Stimulated activated CD4-positive, alpha-beta T cell treated with anti-CD3 and anti-CD28 coated beads, TNF-alpha, amount 100 ng/mL, for 24 hours (primary cell): ENCODE measurements at places on chromosomes 13 and 19.

- DNase-seq = no peak
These were observed 8.9 kb upstream of the TRPC4 start for GRCh38 chr13:37878496-37878895.

- DNase-seq = no peak
These were observed 39.5 kb downstream of the ZNF536 start for GRCh38 chr19:30411714-30412113.

GRCh38 chr19:45125975-45126493, 33.1 kb downstream of the PPP1R37 start:
- peak; percentile 34 for DNase-seq

DNA sequence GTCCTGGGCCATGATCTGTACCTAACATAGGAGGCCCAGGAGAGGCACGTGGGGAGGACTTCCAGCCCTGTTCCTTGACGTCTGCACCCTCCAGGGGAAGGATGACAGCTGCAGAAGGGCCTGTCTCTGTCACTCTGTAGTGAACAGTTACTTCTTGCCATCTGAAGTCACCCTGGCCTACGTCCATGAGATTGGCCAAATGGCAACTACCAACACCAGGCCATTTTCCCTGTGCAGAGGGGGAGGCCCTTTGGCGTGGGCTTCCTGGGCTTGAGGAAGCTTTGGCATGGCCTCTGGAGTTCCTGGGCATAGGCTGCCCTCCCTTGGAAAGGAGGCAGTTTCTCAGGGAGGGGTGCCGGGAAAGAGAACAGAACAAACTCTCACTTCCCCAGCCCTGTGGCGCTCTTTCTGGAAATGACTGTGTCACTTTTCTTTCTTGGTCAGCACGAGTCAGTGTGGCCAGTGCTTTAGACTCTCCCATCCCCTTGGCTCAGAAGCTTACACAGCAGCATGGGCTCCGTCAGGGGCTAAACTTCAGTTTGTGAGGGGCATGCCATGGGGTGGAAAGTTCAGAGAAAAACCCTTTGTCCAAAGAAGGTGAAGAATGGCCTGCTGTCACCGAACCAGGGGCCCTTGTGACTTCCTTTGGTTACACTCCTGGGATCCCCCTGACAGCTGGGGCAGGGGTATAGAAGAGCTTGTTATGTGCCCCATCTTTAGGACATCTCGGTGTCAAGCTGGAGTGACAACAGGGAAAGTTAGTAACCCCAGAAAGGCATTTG, 5.3 kb downstream of the CARM1 start:
- no peak for DNase-seq

DNA sequence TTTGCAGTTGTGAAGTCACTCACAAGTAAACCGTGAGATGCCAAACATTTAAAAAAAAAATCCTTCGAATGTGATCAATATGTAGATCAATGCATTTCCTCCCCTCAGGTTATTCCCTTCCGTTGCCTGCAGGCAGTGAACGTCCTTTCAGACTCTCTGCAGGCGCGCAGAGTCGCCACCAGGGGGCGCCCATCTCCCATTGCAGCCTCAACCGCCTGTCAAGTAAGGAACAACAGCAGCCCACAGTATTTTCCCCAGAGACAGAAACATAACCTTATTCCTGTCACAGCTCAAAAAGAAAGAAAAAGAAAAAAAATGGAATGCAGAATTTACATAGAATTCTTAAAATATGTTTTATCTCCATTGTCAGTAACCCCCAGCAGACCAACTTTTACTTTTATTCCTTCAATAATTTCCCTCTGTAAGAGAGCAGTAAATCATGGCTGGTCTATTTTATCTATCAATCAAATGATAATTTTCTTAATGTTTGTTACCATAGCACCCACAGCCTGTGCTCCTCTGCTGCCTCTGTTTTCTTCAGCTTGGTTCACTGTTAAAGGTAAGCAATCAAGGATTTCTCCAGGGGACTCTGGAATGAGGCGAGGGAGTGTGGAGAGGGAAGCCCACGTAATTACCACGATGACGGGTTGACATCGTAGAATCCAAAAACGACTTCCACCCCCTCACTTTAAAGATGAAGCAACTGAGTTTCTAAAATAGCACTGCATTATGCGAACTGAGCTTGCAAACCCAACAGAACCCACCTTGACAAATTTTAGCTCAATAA, 637.6 kb upstream of the ARGLU1 start:
- DNase-seq = peak; percentile 50

DNA sequence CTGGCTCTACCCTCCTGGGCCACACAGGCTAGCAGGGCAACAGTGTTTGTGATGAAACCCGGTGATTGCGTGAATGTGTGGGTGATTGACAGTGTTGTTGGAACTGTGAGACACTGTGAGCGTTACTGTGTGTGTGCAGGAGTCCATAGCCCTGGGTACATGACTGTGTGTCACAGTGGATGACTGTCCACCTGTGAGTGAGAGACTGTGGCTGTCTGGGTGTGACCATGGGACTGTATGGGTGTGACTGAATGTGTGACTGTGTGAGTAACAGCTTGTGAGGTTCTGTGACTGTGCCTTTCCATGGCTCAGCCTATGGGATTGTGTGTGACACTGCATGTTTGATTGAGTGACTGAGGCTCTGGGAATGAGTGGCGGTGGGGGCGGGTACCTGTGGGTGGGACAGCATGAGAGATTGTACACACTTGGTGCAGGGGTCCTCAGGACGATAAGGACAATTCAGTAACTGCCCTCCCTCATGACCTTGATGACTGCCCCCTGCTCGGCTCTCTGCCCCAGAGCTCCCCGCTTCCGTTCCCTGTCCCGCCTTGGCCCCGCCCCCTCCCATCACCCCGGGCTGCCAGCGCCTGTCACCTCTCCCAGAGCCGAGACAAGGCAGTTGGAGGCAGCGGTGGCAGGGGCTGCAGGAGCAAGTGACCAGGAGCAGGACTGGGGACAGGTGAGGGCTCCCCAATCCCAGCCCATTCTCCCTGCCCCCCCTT, at the start of gene GIPR:
GIPR (plus strand) TSS at position 602 of the 722 bp plus-strand sequence. CDS start 1,300 bp downstream, outside the sequence.
- DNase-seq = peak; percentile 75

DNA sequence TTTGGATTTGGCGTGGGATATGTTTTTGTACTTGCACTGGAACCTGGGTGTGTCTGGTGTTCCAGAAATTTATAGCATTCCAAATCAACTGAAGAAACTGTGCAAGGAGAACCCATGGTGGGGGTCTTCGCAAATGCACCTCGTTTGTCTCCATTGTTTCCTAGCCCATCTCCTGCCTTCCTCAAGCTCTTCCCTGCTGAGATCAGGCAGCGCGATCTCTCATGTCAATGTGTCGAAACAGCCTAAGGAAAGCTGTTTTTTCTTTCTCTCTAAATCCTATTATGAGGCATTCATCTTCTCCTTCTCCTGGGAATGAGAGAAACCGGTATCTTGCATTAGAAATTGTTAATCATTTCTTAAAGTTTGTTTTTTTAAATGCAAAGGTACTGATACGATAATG, 131.0 kb downstream of the KLF5 start:
- DNase-seq = no peak

GRCh38 chr19:33674626-33675367, 53.0 kb downstream of the CHST8 start:
- no peak for DNase-seq

GRCh38 chr19:35346193-35347052, 1.3 kb upstream of the FFAR1 start:
- peak; percentile 33 for DNase-seq

- DNase-seq = no peak
These were observed 10.2 kb upstream of the EMC10 start for GRCh38 chr19:50465986-50466705.

DNA sequence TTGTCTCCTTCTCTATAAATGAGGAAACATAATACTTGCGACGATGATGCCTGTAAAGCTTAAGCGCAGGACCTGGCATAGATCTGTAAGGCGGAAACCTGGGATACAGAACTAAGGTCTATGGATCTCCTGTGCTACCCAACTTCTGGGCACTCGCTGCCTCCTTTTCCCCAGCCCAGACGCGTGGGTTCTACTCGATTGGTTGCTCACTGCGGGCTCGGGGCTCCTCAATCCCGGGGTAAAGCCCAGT, 615 bp upstream of the PSMC4 start:
- no peak for DNase-seq

GRCh38 chr19:5950741-5951140, 27.2 kb downstream of the RANBP3 start:
- no peak for DNase-seq

- DNase-seq = no peak
These were observed 111.4 kb downstream of the FRY start for GRCh38 chr13:32142956-32143375.

- DNase-seq = peak; percentile 35
These were observed 37.7 kb downstream of the GSX1 start for GRCh38 chr13:27830010-27830409.

DNA sequence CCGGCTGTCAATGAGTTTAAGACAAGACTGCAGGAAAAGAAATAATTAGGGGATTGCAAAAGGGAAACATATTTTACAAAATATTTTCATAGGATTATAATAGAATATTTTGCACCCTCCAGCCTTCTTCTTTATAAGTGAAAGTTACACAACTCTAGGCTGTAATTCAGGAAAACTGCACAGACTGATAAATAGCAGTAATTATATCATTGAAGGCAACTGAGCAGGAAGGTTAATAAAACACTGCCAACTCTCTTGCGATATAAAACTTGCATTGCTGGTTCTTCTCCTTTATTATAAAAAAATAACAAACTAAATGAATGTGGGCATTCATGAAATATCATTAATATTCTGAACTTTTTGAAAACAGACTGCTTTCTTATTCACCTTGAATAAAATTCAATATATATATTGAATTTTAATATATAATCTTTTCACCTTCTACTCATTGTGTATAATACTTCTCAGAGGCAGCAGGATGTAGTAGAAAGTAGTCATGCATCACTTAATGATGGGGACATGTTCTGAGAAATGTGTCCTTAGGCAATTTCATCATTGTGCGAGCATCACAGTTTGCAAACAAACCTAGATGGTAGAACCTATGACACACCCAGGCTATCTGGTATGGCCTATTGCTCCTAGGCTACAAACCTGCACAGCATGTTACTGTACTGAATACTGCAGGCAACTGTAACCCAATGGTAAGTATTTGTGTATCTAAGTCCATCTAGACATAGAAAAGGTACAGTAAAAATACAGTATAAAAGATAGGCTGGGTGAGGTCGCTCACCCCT, 24.9 kb upstream of the STARD13 start:
- DNase-seq = no peak

DNA sequence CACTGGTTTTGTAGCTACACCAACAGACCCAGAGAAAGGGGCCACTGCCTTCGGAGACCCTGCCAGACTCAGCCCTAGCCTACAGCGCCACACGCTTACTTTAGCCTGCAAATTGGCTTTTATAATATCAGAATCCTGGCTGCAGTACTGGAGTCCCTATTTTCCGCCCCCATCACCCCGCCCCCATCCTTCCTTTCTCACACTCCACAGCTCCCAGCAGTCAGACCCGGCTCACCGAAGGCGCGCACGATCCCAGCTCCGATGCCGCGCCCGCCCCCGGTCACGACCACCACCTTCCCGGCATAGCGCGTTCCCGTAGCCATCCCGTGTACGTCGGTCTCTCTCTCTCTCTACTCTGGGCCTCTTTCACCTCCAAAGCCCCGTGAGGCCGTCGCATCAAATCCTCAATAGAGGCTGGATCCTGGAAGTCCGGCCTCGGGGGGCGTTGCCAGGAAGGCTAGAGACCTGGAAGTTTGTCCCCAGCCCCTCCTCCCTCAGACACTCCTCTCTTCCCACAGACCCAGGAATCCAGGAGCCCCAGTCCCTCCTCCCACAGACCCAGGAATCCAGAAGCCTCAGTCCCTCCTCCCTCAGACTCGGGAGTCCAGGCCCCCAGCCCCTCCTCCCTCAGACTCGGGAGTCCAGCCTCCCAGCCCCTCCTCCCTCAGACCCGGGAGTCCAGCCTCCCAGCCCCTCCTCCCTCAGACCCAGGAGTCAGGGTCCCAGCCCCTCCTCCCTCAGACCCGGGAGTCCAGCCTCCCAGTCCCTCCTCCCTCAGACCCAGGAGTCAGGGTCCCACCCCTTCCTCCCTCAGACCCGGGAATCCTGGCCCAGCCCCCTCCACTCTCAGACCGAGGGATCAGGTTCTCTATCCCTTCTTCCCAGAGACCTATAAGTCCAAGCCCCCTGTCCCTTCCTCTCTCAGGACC, at the start of gene HSD17B14:
HSD17B14 (minus strand) TSS at position 403 of the 929 bp plus-strand sequence; CDS start at position 323, 80 bp downstream.
- DNase-seq = no peak

DNA sequence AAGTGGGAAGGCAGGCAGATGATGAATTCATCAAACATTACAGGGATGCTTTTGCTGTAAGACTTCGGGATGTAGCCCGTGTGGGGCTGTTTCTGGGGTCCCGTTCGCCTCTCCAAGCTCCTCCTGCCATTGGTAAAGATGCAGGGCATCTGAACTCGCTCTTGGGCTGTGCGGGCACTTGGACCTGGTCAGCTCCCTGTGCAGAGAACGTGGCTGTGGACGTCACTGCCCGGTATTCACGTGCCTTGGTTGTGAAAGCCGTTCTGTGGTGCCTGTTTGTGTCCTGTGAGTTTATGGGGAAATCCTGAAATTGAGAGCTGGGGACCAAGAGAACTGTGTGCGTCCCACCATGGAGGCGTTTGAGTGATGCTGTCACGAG, 5.4 kb downstream of the TFDP1 start:
- DNase-seq = no peak

DNA sequence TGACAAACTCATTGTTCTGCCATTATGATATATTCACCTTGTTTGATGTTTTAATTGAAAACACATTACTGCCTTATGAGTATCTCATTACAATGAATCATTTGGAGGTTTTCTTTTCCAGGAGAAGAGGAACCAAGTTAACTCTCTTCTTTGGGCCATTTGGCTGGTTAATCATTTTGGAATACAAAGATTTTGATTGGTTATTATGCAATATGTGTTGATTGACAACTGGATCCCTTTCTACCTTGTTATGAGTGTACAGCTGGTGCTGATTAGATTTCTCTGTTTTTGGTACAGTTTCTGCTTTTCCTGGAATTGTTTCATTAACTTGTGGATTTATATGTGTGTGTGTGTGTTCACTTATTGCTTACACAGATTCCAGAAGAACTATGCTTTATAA, 49.2 kb upstream of the RGCC start:
- DNase-seq = no peak

GRCh38 chr19:14146789-14147216, 10.4 kb upstream of the ASF1B start:
- no peak for DNase-seq

- DNase-seq = peak; percentile 32
These were observed 9.9 kb downstream of the RFX2 start for GRCh38 chr19:6100284-6100915.

DNA sequence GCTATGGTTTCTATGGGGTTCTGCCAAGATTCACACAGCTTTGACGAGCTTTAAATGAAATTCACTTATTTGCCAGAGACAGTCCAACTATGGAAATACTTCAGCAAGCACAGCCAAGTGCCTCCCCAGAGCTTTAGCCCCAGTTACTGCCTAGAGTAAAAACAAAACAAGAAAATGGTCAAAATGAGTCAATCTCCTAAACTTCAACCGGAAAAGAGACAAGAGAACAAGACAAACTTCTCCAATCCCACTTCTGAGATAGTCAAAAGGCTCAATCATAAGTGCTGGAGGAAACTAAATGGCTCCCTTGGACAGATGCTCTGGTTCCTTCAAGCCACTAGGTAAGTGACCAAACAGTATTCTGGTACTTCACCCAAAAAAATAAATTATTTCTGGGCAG, 65.8 kb downstream of the KATNAL1 start:
- no peak for DNase-seq

- no peak for DNase-seq
These were observed 68.0 kb upstream of the SLITRK1 start for GRCh38 chr13:83950293-83950692.
